ENCODE measurements at places on chromosomes 6 and 20. TPM values are rescaled to one million over a fixed set of nuclear protein-coding genes. Genes with fewer than 3 reads are reported as not detected.

Gene SRXN1
- total RNA-seq = 34.5 TPM

Gene BRD2
- total RNA-seq = 209 TPM

Gene RAE1
- 34.5 TPM for total RNA-seq

Gene SNRPB
- total RNA-seq = 393 TPM

Gene SLC22A2
- total RNA-seq = not detected

Gene BTBD3
- 27.6 TPM for total RNA-seq

Gene TP53INP2
- 20.6 TPM for total RNA-seq

Gene LAMP5
- total RNA-seq = not detected

Gene LRP11
- total RNA-seq = 151 TPM

Gene GABRR1
- not detected for total RNA-seq

Gene KCNK17
- not detected for total RNA-seq

Gene TUBB1
- total RNA-seq = not detected

Gene FERMT1
- total RNA-seq = 0.95 TPM

Gene DUSP15
- 23.6 TPM for total RNA-seq

Gene MDFI
- total RNA-seq = 0.54 TPM

Gene LIN28B
- total RNA-seq = 5.8 TPM

Gene REPS1
- 28.6 TPM for total RNA-seq

Gene SPATA2
- total RNA-seq = 8.3 TPM

Gene GTSF1L
- not detected for total RNA-seq

Gene F13A1
- total RNA-seq = 0.26 TPM

Gene HFE
- total RNA-seq = 12.1 TPM

Gene MOXD1
- 0.21 TPM for total RNA-seq

Gene RBM24
- total RNA-seq = 23.0 TPM

Gene SOX18
- 18.7 TPM for total RNA-seq

Gene LINC00237
- total RNA-seq = not detected

Gene WFDC11
- not detected for total RNA-seq

Gene CNBD2
- total RNA-seq = 3.7 TPM

Gene CDH22
- not detected for total RNA-seq

Gene MTFR2
- total RNA-seq = 12.8 TPM

Gene BTN2A1
- 23.0 TPM for total RNA-seq

Gene METTL24
- total RNA-seq = not detected

Gene HLA-DPA1
- total RNA-seq = 0.69 TPM

Gene VSX1
- 0.21 TPM for total RNA-seq

Gene LRRC73
- total RNA-seq = 2.9 TPM

Gene INSM1
- 0.05 TPM for total RNA-seq

Gene TP53TG5
- total RNA-seq = not detected

Gene ULBP3
- total RNA-seq = 2.4 TPM

Gene RCAN2
- 0.05 TPM for total RNA-seq

Gene NXT1
- 31.3 TPM for total RNA-seq

Gene ALDH5A1
- total RNA-seq = 4.2 TPM

Gene ZC3H12D
- 0.26 TPM for total RNA-seq

Gene RAB32
- total RNA-seq = 61.5 TPM

Gene SLX4IP
- 5.4 TPM for total RNA-seq

Gene LY6G6C
- 0.23 TPM for total RNA-seq

Gene OXT
- not detected for total RNA-seq

Gene TBX18
- 10.1 TPM for total RNA-seq

Gene CSNK2B
- total RNA-seq = 219 TPM

All from Panc1 (cell line).